Hepatic stellate cell (primary cell): ENCODE measurements at places on chromosomes 3 and 15.
A peak's percentile ranks its signal among the peaks of the same experiment; 100 is the strongest.

GRCh38 chr3:114120211-114120610, 58.6 kb downstream of the DRD3 start:
- no peak for DNase-seq

DNA sequence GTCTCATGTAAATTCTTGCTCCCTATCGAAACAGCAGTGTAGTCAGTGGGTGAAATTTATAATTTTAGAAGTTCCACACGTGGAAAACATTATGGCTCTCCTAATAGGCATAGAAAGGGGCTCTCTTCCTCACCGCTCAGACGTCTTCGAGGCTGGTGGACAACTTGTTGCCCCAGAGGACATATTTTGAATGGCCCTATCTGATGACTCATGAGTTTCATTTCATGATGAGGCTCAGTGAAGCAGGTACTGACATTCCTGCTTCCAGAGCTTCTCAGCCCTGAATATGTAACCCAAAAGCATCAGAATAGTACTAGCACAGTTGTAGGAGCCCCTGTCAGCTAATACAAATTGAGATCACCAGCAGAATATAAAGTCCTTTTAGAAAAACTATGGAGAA, 117.9 kb downstream of the HERC1 start:
- no peak for DNase-seq

DNA sequence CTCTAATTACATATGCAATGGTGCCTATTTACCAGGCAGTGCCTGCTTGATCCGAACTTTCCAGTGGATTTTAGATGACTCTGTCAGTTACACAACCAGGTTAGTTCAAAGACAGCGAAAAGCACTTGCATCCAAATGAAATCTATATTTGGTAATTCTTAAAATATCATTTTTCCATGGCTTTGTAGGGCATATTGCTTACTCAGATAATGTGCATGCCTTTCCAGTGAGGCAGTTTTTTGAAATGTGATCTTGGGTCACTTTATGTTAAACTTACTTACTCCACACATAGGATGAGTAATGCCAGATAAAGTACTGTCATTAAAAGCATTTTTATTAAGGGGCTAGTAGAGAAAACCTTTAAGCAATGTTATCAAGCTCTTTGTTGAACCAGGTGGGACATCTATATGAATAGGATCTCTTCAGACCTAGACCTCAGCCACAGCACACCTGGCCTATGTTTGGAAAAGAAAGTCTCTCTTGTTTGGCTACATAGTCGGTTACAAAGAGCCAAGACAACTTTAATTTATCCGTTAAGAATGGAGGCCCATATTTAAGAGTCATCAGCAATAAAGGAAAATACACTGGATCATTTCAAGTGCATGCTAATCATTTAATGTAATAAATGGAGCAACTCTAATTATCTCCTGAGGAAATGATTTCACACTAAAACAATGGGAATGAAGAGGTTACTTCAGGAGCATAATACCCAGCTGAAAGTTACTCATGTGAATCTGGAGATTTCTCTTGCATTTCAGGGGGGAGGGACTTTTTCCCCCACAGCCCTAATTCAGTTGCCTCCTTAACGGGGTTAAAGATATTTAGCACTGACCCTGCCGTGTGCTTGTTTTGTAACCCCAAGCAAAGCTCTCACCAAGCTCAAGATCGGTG, 56.3 kb upstream of the TMCO5A start:
- DNase-seq = peak; percentile 2

DNA sequence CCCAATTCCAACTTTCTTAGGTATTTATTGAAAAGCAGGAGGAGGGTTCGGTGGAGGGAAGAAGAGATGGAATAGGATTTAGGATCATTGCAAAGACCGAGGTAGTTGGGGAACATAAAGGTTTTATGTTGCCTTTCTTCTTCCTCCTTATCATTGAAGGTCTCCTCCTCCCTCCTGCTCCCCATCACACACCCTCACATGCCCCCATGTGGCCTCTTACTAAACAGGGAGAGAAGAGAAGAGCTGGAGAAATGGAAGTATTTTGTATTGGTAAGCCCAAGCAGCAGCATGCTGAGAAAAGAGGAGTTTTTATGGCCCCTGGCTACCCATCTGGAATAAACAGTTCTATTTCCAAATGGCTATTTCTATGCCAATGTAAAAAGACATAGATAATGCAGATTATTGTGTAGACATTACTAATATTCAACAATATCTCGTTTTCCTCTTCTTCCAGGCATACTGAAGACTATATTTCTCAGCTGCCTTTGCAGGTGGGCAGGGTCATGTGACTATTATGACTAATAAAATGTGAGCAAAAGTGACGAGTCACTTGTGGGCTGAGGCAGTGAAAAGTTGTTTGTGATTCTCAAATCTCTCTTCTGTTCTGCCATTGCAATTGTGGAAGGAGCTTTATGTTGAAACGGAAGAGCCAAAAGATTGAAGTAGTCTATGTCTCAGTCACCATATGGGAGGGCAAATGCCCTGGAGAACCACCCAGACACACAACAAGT, 5.2 kb upstream of the GPR176 start:
- DNase-seq = no peak

DNA sequence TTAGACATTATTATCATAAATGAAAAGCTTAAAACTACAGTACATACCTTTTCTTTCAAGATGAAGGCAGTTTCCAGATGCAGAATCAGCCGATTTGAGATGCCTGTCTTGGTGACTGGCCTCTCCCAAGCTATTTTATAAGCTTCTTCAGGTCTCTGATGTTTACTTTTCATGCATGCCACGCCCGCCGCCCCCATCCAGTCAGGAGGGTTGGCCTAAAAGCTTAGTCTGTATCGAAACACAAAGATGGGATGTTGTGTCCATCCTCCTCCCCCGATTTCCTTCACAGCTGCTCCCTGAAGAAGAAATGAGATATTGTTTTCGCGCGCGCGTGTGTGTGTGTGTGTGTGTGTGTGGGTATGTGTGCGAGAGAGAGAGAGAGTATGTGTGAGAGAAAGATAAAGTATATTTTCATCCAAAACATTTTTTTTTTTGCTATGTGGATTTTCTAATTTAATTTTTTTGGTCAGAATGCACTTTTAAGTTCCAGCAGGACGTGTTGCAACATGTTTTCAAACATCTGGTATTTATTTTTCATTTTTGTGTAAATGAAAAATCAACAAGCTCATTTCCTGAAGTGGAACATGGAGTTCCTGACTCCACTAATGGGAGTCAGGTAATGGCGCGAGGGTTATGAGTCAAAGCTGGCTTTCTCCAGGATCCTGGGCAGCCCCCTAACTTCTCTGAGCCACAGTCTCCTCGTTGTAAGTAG, at the start of gene APOD:
TSS of gene APOD (minus strand) at position 110 of the 712 bp plus-strand sequence. CDS start 4,479 bp downstream, outside the sequence.
- DNase-seq = no peak

DNA sequence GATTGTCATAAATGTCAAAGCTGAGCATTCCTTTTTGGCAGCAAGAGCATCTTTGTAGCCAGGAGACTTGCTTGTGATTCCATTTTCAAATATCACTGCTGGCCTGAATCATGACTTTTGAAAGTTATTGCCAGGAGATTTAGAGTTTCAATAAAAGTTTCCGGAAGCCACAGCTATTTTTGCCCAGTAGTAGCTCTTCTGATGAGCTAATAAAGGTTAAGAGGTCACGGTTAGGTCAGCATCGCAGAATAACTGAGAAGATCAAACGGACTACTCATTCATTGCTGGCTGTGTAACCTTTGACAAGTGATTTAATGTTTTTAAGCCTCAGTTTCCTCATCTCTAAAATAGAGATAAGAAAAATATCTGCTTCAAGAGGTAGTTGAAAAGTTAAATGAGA, 105.1 kb upstream of the ETV5 start:
- peak; percentile 21 for DNase-seq

- no peak for DNase-seq
These were observed 10.2 kb downstream of the TADA3 start for GRCh38 chr3:9781978-9782603.

DNA sequence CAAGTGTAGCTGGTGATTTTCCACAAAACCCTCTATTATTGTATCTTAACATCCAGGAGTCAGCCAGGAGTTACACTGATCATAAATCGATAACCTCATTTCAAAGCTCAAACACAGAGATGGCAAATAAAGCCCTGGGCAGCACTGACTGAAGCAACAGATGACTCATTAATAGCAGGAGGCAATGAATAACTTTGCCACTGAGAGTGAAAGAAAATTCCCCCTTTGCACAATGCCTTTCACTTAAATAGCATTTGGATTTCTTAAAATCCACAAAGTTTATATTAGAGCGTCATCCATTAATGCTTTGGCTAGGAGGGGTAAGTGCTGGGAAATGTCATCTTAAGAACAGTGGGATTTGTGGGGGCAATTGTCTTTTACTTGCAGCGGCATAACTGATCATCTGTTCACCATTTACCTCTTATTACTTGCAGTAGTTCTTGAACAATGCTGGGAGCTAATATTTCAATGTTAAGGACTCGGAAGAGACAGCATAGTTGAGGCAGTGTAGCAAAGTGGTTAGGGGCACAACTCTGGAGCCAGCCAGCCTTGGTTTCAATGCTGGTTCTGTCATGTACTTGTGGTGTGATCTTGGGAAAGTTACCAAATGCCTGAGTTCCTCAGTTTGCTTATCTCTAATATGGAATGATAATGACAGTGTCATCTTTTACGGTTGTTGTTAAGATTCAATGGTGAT, 630.4 kb upstream of the TBL1XR1 start:
- DNase-seq = peak; percentile 29

GRCh38 chr15:61946778-61947177, 113.5 kb downstream of the VPS13C start:
- peak; percentile 7 for DNase-seq

- no peak for DNase-seq
These were observed 137.7 kb upstream of the NECTIN3 start for GRCh38 chr3:110933821-110934426.

GRCh38 chr3:109098079-109098644, 19.8 kb downstream of the MORC1 start:
- DNase-seq = no peak

DNA sequence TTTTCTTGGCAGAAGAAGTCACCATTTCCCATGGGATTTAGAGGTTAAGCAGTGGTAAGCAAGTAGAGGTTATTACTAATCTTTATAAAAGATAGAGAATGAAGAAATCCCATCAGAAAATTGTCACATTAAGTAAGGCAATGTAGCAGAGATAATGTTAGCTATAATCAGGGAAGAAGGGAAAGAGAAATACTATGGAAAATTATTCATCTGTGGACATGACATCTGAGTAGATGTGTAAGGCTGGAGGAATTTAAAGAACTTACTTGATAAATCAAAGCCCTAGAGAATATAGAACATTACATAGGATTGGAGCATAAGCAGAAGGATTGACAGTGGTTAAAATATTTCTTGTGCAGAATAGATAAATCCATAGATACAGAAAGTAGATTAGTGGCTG, 553.1 kb upstream of the CBLB start:
- peak; percentile 9 for DNase-seq

GRCh38 chr3:132034097-132034485, 723 bp downstream of the CPNE4 start:
- DNase-seq = no peak

- peak; percentile 12 for DNase-seq
These were observed 26.7 kb upstream of the MCF2L2 start for GRCh38 chr3:183455089-183455488.

DNA sequence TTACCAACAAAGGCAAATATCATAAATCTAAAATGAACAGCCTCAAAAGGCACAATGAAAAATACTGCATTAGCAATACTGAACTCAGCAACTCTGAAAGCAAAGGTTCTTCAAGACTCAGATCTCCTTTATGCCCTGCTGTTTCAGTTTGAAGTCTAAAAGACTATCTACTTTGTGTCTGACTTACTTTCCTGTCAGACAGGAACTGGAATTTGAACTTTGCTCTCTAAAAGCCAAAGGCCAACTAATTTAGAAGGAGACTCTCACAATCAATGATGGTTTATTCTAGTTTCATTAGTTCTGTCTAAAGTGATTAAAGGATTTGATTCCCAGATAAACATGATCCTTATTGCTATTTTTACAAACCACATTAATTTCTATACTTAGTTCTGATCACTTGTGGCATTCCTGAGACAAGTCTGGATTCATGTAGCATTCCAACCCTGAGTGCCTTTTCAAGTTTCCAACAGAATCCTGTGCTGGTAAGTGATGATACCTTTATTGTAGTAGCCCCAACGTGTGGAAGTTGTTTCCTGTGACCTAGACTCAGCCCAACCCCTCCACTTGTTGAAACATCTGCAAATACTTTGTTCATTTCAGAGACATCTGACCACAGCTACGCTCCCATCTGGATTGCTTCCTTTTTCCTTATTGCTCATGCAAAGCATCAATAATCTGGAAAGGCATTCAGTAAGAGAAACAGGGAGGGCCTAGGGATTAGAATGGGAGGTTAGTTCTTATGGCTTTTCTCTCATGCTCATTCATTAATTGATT, 14.9 kb upstream of the LEKR1 start:
- peak; percentile 55 for DNase-seq

DNA sequence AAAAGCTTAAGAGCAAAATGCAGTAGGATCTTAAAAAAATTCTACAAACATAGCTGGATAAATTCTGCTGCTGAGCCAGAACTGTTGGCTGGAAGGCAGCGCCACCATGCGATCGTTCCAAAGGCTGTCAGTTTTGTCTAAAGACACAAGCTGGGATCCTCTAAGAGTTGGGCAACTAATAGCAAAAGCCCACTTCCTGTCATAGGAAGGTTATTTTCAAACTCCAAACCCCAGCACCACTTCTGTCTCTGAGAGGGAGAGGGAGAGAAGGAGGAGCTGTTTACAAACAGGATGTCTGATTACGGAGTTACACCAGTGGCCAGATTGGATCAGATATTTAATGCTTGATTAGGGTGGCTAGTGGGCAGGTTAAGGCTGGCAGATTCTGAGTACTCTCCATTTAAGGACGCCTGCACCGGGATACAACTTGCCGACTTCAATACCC, 44.0 kb downstream of the EIF4E3 start:
- peak; percentile 50 for DNase-seq

GRCh38 chr15:68214838-68215254, 9.7 kb upstream of the CALML4 start:
- DNase-seq = no peak

- DNase-seq = no peak
These were observed 14.9 kb downstream of the CBLB start for GRCh38 chr3:105853801-105854432.

GRCh38 chr3:119322021-119322834, 28.0 kb downstream of the ARHGAP31 start:
- DNase-seq = no peak

- DNase-seq = no peak
These were observed 683.5 kb downstream of the NR2F2 start for GRCh38 chr15:97014001-97014400.

DNA sequence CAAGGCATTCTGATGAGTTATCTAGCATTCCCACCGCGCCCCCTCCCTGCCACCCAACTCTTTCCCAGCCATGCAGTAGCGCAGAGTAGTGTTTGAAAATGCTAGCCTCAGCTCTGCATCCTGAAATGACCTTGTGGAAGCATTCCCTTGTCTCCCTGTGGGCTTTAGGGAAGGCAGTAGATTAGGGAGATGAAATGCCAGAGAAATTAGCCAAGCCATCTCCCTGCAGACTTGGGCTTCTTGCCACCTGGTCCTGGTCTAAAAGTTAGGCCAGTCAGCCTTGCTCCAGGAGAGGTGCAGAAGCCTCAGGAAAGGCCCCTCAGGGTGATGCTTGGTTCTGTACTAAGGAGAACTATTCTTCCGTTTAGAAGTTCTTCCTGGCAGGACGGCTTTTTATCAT, 231.2 kb downstream of the CACNA2D3 start:
- DNase-seq = no peak

- DNase-seq = no peak
These were observed 431.2 kb downstream of the SOX2 start for GRCh38 chr3:182142928-182143327.

- DNase-seq = no peak
These were observed 856.2 kb downstream of the TUSC7 start for GRCh38 chr3:117565777-117566176.
